Activated CD8-positive, alpha-beta T cell treated with anti-CD3 and anti-CD28 coated beads, Interleukin-2, amount 10 ng/mL, durations not matched to agents 7 days and 5 days (primary cell): ENCODE measurements at places on chromosomes 7 and 10. TPM values are rescaled to one million over a fixed set of nuclear protein-coding genes. Genes with fewer than 3 reads are reported as not detected.

DNA sequence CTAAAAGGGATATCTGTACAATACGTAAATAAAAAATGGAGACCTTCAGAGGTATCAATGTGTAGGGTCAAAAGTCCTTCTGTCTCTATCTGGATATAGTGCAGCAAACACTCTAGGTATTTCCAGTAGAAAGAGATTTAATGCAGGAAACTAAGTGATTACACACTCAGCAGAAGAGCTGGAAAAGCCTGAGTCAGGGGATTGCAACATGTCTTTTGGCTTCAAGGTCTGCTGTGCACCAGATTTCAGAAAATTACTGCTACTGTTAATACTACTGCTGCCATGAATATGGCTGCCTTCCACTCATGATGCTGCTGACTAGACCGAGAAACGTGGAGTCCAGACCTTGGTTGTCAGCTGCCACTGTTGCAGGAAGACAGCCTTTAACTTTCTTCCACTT is 94.9 kb upstream of the DLX6 start:
- DNase-seq = no peak
- no peaks in the 10 kb centered on the region for H3K4me1 ChIP-seq
- H3K27ac ChIP-seq = no peak overlapping the region
- no peaks in the 10 kb centered on the region for H3K36me3 ChIP-seq
- no peak overlapping the region for H3K4me3 ChIP-seq
- H3K27me3 ChIP-seq = peaks cover 15% of the 10 kb centered on the region

DNA sequence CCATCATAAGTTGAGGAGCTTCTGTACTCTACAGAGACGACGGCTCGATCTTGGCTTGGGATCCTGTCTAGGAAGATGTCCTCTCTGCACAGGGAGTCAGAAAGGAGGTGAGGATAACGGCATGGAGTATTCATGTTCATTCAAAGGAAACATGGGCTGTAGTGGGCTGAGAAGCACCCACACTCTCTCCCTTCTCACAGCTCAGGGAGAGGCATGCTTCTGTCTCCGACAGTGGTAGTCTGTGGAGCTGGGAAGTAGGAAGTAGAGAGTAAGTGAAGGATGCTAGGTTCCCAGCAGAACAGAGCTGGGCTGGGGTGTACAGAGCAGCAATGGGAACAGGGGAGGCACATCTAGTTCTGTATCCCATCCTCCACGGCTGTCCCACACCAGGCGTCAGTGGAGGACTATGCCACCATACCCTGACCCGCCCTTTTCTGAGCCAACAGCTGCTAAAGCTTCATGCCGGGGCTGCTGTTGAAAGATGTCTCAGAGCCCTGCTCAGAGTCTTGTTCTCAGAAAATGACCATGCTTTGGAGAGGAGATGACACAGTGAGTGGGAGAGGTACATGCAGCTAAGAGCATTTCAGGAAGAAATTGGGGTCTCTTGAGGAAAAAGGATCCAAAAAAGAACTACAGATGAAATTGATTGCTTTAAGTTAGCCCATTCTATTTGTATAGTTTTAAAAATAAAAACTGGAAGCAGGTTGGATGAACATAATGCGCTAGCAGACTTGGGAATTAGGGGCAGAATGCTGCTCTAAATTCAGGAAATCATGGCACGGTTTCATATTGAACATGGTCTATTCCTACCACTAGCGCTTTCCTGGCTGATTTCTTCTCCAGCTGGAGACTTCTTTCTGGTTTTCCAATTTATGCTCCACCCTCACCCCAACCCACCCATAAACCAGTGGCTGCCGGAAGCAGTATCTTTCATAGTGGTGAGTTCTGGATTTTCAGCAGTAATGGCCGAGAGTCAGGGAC is 138.6 kb downstream of the CHN2 start:
- H3K4me1 ChIP-seq = peaks cover 51% of the 10 kb centered on the region
- no peak for DNase-seq
- no peaks in the 10 kb centered on the region for H3K27me3 ChIP-seq
- no peak overlapping the region for H3K27ac ChIP-seq
- H3K36me3 ChIP-seq = peaks cover under 1% of the 10 kb centered on the region

Gene STEAP1
- total RNA-seq = not detected

GRCh38 chr7:2729031-2729892 is 41.3 kb downstream of the AMZ1 start:
- H3K36me3 ChIP-seq = peaks cover 8% of the 10 kb centered on the region
- H3K4me1 ChIP-seq = peaks cover 21% of the 10 kb centered on the region
- no peaks in the 10 kb centered on the region for H3K27me3 ChIP-seq

Gene TMEM196
- not detected for total RNA-seq

DNA sequence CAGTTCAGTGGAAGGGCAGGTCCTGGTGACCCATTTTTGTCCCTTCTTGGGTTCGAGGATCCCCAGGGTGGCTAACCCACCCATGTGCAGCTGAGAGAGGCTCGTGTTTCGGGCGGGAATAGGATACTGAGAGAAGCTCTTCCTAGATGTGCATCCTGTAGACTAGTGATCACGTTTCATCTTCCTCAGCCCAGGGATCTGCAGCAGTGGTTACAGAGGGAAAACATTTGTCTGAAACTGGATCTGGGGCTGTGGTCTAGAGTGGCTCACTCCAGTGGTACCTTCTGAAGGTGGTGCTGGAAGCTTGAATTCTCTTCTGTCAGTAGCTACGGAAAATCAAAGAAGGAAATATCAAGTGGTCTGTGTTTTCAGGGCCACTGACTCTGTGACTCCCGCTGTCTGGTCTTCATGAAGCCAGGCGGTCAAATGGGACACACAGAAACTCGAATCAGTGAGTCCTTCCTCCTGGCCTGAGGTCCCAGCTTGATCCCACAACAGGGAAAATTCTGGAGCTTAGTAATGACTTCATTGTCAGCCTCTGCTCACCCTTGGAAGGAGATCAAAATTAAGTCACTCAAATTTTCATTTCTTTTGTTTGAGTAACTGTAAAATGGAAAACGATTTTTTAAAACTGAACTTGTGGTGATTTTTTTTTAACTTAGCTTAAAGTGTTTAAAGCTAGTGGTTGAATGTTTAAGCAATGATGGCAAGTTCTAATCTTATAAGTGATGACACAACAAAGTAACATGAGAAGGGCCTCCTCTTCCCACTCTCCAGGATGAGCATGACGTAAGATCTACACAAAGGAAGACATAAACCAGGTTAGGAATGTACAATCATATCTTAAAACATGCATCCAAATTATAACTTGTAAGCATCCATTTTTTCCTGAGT is 469.3 kb upstream of the KLF6 start:
- H3K36me3 ChIP-seq = no peaks in the 10 kb centered on the region
- no peak for DNase-seq
- peaks cover 5% of the 10 kb centered on the region for H3K4me1 ChIP-seq
- no peak overlapping the region for H3K4me3 ChIP-seq
- H3K27ac ChIP-seq = no peak overlapping the region

GRCh38 chr10:91032611-91033206 is 111.8 kb upstream of the ANKRD1 start:
- peaks cover 34% of the 10 kb centered on the region for H3K4me1 ChIP-seq
- H3K27me3 ChIP-seq = peaks cover 3% of the 10 kb centered on the region
- H3K27ac ChIP-seq = no peak overlapping the region
- H3K4me3 ChIP-seq = no peak overlapping the region
- DNase-seq = no peak

DNA sequence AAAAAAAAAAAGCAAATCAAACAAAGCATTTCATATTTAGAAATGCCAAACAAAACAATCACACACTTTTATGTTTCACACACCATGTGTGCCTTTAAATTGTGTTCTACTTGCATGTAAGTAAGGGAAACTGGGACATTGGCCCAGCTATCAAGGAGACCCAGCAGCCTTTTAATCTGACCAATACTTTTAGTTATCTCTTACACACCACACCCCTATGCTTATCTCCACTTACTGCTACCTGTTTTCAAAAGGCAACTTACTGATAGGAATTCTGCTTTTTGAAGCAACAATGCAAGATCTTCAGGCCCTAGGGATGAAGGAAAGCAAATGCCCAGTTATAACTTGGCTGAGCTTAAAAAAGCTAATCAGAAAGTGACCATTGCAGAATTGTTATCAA is 1244.8 kb upstream of the SORCS1 start:
- H3K27me3 ChIP-seq = no peaks in the 10 kb centered on the region
- H3K27ac ChIP-seq = no peak overlapping the region
- H3K36me3 ChIP-seq = no peaks in the 10 kb centered on the region
- no peak for DNase-seq

- no peaks in the 10 kb centered on the region for H3K27me3 ChIP-seq
- no peak overlapping the region for H3K4me3 ChIP-seq
- H3K4me1 ChIP-seq = peaks cover 14% of the 10 kb centered on the region
- peaks cover 25% of the 10 kb centered on the region for H3K36me3 ChIP-seq
Observed at GRCh38 chr7:157271991-157272324, 64.8 kb upstream of the DNAJB6 start.

- H3K27ac ChIP-seq = no peak overlapping the region
- H3K36me3 ChIP-seq = no peaks in the 10 kb centered on the region
- peaks cover 8% of the 10 kb centered on the region for H3K4me1 ChIP-seq
Observed at GRCh38 chr7:106570146-106570545, 90.8 kb downstream of the CCDC71L start.

Gene CDH23
- total RNA-seq = 4.7 TPM

- H3K27me3 ChIP-seq = no peaks in the 10 kb centered on the region
- no peaks in the 10 kb centered on the region for H3K36me3 ChIP-seq
- H3K4me3 ChIP-seq = no peak overlapping the region
- H3K4me1 ChIP-seq = peaks cover 14% of the 10 kb centered on the region
- DNase-seq = no peak
Observed at GRCh38 chr10:124535731-124536495, 74.3 kb downstream of the LHPP start.

DNA sequence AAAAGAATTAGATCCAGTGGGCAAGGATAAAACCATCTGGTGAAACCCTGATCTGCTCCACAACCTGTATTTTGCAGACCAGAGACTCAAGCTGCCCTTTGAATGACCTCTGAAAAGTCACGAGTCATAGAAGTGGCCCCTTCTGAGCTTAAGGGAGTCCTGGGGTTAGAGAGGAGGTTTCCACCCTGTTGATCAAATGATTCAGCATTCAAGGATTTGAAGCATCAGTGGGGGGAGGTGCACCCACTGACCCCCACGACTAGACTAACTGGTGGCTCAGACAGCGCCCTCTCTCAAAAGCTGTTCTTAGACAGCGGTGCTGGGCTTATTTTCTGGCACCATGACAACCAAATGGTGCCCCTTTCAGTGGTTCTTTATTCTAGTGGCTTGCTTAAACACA is 44.3 kb downstream of the PLCE1 start:
- H3K4me1 ChIP-seq = no peaks in the 10 kb centered on the region
- H3K4me3 ChIP-seq = no peak overlapping the region
- H3K27me3 ChIP-seq = no peaks in the 10 kb centered on the region
- DNase-seq = no peak
- H3K27ac ChIP-seq = no peak overlapping the region

Gene FAM25G
- total RNA-seq = not detected

- H3K4me3 ChIP-seq = no peak overlapping the region
- DNase-seq = no peak
- H3K27me3 ChIP-seq = no peaks in the 10 kb centered on the region
- H3K4me1 ChIP-seq = peaks cover 34% of the 10 kb centered on the region
Observed at GRCh38 chr10:118041316-118041715, 5.4 kb downstream of the RAB11FIP2 start.

DNA sequence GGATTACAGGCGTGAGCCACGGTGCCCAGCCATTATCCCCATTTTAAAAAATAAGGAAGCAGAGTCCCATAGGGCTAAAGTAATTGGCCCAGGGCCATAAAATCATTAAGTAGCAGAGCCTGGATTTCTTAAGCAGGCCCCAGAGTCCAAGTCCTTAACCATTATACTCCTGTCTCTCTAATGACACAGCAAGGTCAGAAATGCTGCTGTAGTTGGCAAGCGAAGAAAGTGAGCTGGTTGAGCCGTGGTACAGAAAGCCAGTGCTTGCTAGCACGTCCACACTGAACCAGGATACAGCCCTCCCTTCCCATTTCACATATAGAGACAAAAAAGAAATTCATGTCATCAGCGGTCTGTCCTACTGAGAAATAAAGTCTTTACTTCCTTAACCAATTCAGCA is 562.7 kb downstream of the GALNT17 start:
- H3K4me1 ChIP-seq = no peaks in the 10 kb centered on the region
- no peak overlapping the region for H3K27ac ChIP-seq
- no peak overlapping the region for H3K4me3 ChIP-seq
- no peaks in the 10 kb centered on the region for H3K36me3 ChIP-seq

DNA sequence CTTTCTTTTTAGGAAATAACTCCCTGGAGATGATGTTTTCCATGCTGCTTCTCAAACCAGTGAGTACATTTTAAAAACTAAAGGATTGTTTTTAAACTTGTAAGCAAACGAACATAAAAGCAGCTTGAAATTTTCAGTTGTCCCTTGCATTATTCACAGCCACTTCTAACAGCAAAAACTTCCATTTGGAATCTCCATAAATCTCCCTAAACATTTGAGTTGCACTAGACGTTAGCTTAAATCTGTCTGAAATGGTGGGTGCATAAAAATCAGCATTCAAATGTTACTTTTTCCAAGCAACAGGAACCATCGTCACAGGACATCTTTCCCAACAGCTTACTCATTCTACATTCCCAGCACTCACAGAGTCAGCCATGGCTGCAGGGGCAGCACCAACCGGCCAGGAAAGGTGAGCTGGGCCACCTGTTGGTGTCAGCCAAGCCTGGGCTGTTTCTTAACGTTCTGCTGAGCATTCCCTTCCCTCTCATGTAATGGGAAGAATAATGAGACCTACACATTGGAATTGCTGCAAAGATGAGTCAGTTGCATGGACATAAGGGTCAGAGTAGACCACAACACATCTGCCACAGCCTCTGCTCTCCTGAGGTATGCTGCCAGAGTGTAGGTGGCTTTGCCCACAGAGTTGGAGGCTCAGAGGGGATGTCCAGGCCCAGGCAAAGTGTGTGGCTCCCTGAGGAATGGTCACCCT is 163.2 kb downstream of the TNS3 start:
- H3K27ac ChIP-seq = no peak overlapping the region
- no peak overlapping the region for H3K4me3 ChIP-seq
- no peaks in the 10 kb centered on the region for H3K36me3 ChIP-seq
- no peaks in the 10 kb centered on the region for H3K27me3 ChIP-seq

Gene MMD2
- total RNA-seq = not detected

- peak; percentile 47 for DNase-seq
- H3K4me3 ChIP-seq = no peak overlapping the region
- peaks cover 5% of the 10 kb centered on the region for H3K4me1 ChIP-seq
- H3K27me3 ChIP-seq = peaks cover 13% of the 10 kb centered on the region
- H3K27ac ChIP-seq = no peak overlapping the region
Observed at GRCh38 chr7:30977896-30978564, 14.3 kb downstream of the GHRHR start.

DNA sequence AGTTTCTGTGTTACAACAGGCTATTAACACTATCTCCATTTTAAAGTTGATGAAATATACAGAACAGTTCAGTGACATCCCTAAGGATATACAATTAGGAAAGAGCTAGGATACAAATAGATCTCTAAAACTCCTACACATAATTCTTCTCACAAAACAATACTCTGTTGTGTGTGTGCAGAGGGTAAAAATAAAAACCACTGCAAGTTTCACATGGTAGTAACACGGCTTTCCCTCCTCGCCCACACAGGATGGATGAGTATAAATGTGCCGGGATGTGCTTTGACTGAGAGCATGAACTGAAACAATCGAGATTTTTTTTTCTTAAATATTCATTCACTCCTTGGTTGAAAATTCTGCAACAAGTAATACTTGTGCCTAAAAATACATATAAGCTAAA is 131.5 kb upstream of the C1QL3 start:
- DNase-seq = no peak
- no peak overlapping the region for H3K4me3 ChIP-seq
- no peak overlapping the region for H3K27ac ChIP-seq
- no peaks in the 10 kb centered on the region for H3K27me3 ChIP-seq
- no peaks in the 10 kb centered on the region for H3K4me1 ChIP-seq
- H3K36me3 ChIP-seq = no peaks in the 10 kb centered on the region
